ENCODE measurements at places on chromosomes 2 and 18. TPM values are rescaled to one million over a fixed set of nuclear protein-coding genes. Genes with fewer than 3 reads are reported as not detected.

The BCL11A gene
- total RNA-seq, result 9.7 TPM

DNA sequence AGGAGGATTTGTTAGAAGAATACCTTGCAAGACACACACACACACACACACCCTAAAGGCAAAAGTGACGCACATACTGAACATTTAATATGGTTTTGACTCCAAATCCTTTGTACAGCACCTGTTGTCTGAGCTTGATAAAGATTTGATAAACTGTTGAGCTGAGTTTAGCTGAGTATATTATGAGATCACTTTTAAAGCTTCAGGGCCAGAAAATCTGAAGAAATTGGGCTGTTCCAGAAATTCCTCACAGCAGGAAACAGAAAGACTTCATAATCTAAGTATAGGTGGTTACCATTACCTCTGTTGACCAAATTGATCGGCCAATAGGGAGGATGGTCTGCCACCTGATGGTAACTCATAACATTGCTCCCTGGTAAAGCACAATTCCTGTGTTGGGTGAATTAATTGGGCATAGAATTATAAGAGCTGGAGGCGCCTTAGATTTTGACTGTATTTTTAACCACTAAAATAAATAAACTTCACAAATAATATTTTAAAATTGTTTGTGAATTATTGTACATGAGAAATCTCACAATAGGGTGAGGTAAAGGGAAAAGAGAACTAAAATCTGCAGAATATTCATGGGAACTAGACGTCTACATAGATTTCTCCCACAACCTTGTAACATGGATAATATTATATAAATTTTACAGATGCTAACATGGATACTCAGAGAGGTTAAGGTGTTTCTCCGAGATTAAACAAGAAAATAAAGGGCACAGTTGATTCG lies 21.8 kb upstream of the RPIA start:
- H3K36me3 ChIP-seq, result no peaks in the 10 kb centered on the region
- no peaks in the 10 kb centered on the region for H3K27me3 ChIP-seq
- H3K27ac ChIP-seq, result no peak overlapping the region
- DNase-seq, result no peak
- H3K4me1 ChIP-seq, result no peaks in the 10 kb centered on the region

- no peaks in the 10 kb centered on the region for H3K27me3 ChIP-seq
- peaks cover 71% of the 10 kb centered on the region for H3K4me1 ChIP-seq
- DNase-seq, result no peak
- H3K4me3 ChIP-seq, result no peak overlapping the region
- peak overlapping the region; percentile 86 for H3K27ac ChIP-seq
- no peaks in the 10 kb centered on the region for H3K36me3 ChIP-seq
Observed at GRCh38 chr2:54429054-54429453, 27.1 kb upstream of the SPTBN1 start.

- DNase-seq, result no peak
- H3K4me1 ChIP-seq, result no peaks in the 10 kb centered on the region
- no peak overlapping the region for H3K4me3 ChIP-seq
Observed at GRCh38 chr2:64391424-64391823, 62.5 kb upstream of the LGALSL start.

GRCh38 chr2:75403991-75404428 lies 156.7 kb downstream of the EVA1A start:
- H3K27ac ChIP-seq, result no peak overlapping the region
- H3K4me1 ChIP-seq, result no peaks in the 10 kb centered on the region
- DNase-seq, result no peak
- H3K36me3 ChIP-seq, result no peaks in the 10 kb centered on the region
- H3K4me3 ChIP-seq, result no peak overlapping the region

- H3K27me3 ChIP-seq, result no peaks in the 10 kb centered on the region
- H3K27ac ChIP-seq, result no peak overlapping the region
- H3K4me1 ChIP-seq, result peaks cover 23% of the 10 kb centered on the region
- H3K4me3 ChIP-seq, result no peak overlapping the region
- no peaks in the 10 kb centered on the region for H3K36me3 ChIP-seq
Observed at GRCh38 chr2:28381225-28382180, 11.2 kb upstream of the FOSL2 start.

- H3K4me1 ChIP-seq, result peaks cover 26% of the 10 kb centered on the region
- H3K27me3 ChIP-seq, result no peaks in the 10 kb centered on the region
- no peak for DNase-seq
- H3K36me3 ChIP-seq, result no peaks in the 10 kb centered on the region
Observed at GRCh38 chr2:109189751-109190150, 60.7 kb downstream of the SH3RF3 start.

DNA sequence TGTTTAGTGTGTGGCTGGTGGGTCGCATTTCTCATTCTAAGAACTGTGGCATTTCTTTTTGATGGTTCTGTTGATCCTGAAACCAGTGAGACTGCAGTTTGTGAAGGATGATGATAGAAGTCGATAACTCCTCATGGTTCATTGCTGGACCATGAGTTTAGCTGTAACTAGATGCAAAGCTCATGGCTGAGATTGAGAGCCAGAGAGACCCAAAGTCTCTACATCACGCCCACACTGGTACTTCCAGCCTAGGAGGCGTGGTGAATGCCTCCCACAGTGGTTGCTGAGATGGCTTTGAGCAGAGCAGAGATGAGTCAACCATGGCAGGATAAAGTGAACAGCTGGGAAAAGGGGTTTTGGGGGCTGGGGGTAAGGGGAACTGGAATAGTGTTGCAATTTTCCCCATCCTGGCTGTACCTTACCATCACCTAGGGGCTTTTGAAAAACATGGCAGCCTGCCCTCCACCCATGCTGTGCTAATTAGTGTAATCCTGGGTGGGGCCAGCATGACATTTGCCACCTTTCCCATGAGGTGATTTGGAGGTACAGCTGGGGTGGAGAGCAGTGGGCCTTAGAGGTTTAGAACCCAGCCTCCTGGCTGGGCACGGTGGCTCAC lies 24.1 kb downstream of the INPP4A start:
- no peaks in the 10 kb centered on the region for H3K27me3 ChIP-seq
- no peak overlapping the region for H3K4me3 ChIP-seq
- no peaks in the 10 kb centered on the region for H3K36me3 ChIP-seq
- peaks cover 57% of the 10 kb centered on the region for H3K4me1 ChIP-seq
- H3K27ac ChIP-seq, result no peak overlapping the region

- H3K4me3 ChIP-seq, result no peak overlapping the region
- H3K27ac ChIP-seq, result no peak overlapping the region
- no peak for DNase-seq
- no peaks in the 10 kb centered on the region for H3K27me3 ChIP-seq
Observed at GRCh38 chr2:174585657-174586252, 11.8 kb downstream of the WIPF1 start.

DNA sequence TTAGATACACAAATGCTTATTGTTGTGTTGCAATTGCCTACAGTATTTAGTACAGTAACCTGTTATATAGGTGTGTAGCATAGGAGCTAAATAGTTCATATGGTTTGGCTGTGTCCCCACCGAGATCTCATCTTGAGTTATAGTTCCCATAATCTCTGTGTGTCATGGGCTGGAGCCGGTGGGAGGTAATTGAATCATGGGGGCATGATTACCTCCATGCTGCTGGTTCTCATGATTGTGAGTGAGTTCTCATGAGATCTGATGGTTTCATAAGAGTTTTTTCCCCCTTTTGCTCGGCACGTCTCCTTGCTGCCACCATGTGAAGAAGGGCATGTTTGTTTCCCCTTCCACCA lies 190.5 kb upstream of the SESTD1 start:
- H3K27ac ChIP-seq, result no peak overlapping the region
- DNase-seq, result no peak
- H3K27me3 ChIP-seq, result no peaks in the 10 kb centered on the region
- H3K36me3 ChIP-seq, result no peaks in the 10 kb centered on the region

- H3K4me3 ChIP-seq, result no peak overlapping the region
- no peaks in the 10 kb centered on the region for H3K4me1 ChIP-seq
- no peak for DNase-seq
- no peaks in the 10 kb centered on the region for H3K36me3 ChIP-seq
Observed at GRCh38 chr2:212709280-212709679, 170.7 kb upstream of the ERBB4 start.

DNA sequence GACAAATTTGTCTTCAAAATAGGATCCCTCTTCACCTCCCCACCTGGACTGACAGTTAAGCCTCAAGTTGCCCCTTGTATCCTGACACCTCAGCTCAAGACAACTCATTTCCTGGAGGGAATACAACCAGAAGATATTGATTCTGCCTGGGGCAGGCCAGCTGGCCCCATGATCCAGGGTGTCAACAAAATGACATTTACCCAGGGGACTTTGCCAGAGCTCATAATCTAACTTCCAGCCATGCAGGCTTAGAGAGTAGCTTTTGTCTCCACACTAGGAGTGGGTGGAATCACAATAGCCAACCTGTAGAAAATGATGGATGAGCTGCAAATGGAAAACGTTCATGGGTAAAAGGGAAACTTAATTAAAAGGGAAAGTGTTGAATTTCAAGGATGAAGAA lies 220.1 kb upstream of the DPP10 start:
- no peak overlapping the region for H3K27ac ChIP-seq
- no peaks in the 10 kb centered on the region for H3K27me3 ChIP-seq
- no peaks in the 10 kb centered on the region for H3K36me3 ChIP-seq
- no peak for DNase-seq

GRCh38 chr2:142131010-142131669 lies at the start of gene LRP1B:
Gene LRP1B (minus strand): TSS chr2:142131016. CDS start chr2:142130729, 287 bp downstream.
- peak within 1 kb of the TSS; percentile 55 for H3K4me3 ChIP-seq
- H3K27me3 ChIP-seq, result peaks cover 54% of the 10 kb centered on the region
- H3K4me1 ChIP-seq, result peaks cover 22% of the 10 kb centered on the region
- no peaks in the 10 kb centered on the region for H3K36me3 ChIP-seq

DNA sequence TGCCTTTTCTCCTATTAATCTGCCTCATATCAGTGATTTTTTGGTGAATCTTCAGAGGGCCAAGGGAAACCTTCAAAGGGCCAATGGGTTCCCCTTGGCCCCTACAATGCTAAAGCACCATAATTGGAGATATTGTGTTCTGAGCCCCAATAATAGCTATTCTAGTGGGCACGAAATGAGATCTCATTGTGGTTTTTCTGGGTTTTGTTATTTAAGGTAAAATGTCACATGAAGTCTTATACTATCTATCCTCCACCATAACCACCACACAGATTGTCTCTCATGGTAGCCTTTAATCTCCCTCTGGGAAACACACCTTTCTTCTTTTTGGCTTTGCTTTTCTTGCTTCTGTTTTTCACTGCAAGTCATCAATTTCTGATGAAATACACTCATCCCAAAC lies 152.8 kb downstream of the B3GNT2 start:
- H3K4me1 ChIP-seq, result no peaks in the 10 kb centered on the region
- H3K27me3 ChIP-seq, result no peaks in the 10 kb centered on the region
- no peak for DNase-seq
- no peak overlapping the region for H3K4me3 ChIP-seq
- no peak overlapping the region for H3K27ac ChIP-seq

DNA sequence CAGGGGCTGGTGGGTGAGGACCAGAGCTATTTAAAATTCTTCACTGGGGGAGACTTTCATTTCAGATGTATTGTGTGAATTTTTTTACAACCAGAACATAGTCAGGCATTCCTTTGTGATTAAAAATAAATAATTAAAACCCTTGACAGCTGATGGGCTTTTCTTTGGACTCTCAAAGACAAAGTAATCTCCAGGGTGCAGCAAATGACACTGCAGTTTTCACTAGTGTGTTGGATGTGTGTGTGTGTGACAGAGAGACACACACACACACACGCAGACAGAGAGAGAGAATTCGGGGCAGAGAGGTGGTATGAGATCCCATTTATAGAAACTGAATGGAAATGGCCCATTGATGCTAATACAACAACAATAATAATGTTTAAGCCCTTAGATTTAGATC lies 10.3 kb upstream of the GALNT14 start:
- no peaks in the 10 kb centered on the region for H3K27me3 ChIP-seq
- H3K27ac ChIP-seq, result no peak overlapping the region
- no peak overlapping the region for H3K4me3 ChIP-seq
- no peaks in the 10 kb centered on the region for H3K4me1 ChIP-seq

Data from lower lobe of right lung (tissue), 2 donors.